ENCODE measurements at places on chromosomes 2 and 18.

GRCh38 chr2:133255360-133255759, 312.9 kb downstream of the NCKAP5 start:
- DNase-seq = no peak

DNA sequence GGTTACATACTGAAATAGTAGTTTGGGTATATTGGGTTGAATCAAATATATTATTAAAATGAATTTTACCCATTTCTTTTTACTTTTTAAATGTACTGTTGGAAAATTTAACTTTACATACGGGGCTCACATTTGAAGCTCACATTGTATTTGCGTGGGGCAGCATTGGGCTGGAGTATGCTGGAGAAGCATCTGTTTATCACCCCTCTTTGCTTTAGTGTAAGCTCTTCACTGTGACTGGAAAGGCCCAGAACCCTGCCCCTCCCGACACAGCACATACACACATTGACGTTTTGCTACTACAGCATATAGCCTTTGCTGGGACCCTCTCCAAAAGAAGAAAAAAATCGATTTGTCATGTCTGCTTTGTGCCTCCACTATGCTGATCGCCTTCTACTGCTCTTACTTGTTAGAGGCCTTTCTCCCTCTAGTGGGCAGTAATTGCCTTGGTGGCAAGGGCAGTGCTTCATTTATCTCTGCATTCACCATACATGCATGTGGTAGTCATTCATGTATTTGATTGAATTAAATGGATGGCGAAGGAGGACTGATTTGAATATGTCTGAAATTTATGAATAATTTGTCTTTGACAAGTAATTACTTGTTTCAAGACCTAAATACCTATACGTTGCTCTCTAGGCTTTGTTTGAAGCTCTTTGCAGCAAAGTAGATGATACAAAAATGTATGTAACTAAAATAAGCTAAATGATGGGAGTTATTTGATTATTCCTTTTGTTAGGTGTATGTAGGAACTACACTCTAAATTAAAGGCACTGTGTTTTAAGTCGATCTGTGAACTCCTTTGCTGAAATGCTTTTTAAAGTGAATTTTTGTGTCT, 37.4 kb downstream of the VAPA start:
- no peak for DNase-seq

DNA sequence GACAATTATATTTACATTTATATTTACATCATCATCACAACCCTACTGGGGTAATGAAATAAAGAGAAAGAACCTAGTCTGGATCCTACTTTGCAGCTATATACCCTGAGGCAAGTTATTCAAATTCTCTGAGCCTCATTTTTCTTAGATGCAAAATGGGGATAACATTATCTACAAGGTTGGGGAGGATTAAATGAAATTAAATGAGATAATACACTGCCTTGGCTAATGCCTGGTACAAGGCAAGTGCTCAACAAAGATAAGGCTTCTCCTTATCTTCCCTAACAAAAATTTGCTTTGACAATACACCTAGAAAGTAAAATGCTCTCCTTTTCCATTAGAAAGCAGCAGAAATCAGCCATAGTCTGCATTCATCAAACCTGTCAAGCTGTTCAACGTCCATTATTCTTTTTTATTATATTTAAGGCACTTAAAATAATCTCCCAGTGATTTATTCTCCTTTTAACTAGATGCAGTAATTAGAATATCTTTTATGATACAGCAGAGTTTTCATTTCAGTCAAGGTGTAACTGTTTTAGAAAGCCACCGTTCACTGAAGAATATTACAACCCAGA, 44.8 kb downstream of the TCF4 start:
- no peak for DNase-seq

DNA sequence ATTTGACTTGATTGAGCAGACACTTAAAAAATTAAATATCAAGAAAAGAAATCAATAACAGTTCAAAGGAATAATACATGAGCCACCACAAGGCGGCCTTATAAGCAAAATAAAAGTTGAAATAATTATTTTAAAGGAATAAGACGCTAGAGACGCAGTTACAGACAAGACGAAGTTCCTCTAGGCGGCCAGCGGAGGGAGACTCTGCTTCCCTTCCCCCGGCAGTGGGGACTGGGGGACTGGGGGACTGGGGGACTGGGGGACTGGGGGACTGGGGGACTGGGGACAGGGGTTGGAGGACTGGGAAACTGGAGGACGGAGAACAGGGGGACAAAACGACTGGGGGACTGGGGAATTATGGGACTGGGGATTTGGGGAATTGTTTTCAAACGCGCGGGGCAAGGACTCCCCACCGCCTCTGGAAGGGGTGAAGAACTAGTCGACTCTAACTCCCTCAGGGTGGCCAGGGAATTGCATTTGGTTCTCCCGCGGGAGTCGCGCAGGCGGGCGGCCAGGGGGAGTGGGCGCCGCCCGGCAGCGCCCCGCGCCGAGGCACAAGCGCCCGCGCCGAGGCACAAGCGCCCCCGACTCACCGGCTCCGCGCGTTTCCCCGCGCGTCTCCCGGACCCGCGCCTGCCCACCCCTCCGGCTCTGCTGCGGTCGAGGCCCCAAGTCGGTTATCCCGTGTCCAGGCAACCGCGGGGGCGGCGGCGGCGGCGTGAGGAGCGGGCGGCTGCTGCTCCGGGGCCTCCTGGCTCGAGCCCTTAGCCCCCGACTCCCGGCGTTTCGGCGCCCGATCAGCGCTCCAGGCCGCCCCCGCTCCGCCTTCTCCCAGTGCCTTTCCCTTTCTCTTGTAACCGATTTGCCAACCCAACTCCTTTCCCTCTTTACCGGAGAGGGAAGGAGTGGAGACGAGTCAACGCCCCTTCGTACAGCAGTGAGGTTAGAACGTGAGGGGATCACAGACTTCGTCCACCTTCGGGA, at the start of gene CCDC178:
Gene CCDC178, minus strand, starts transcription at position 662 of the 984 bp plus-strand sequence. CDS start 28,633 bp downstream, outside the sequence.
- no peak for DNase-seq

GRCh38 chr2:47725808-47726207, 57.1 kb upstream of the MSH6 start:
- DNase-seq = no peak

- DNase-seq = no peak
These were observed 45.4 kb upstream of the RND3 start for GRCh38 chr2:150532879-150533278.

GRCh38 chr2:109526442-109526970, 87.3 kb downstream of the SEPTIN10 start:
- no peak for DNase-seq

DNA sequence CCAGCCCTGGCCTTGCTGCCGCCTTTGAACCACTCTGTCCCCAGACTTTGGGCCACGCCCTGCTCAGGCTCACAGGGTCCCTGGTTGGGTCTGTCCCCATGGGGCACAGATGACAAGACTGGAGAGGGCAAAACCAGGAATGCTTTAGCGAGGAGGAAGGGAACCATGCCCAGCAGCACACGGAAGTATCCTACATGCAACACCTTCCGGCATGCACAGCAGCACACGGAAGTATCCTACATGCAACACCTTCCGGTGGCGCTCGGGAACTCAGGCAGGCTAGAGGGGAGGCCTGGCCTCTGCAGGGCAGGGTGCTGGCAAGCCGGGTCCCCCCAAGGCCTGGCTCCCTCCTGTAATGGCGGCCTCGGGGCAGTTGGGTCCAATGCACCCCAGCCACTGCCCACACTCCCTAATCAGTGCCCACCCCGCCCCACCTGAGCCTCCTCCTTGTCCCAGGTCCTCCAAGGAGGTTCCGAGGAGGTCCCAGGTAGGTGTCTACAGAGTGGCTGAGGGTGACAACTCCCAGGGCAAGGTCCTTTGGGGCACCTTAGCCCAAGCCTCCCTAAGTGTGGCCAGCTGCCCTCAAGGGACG, 33.6 kb upstream of the SNED1 start:
- no peak for DNase-seq

- no peak for DNase-seq
These were observed 868 bp downstream of the HSBP1L1 start for GRCh38 chr18:79965119-79965902.

DNA sequence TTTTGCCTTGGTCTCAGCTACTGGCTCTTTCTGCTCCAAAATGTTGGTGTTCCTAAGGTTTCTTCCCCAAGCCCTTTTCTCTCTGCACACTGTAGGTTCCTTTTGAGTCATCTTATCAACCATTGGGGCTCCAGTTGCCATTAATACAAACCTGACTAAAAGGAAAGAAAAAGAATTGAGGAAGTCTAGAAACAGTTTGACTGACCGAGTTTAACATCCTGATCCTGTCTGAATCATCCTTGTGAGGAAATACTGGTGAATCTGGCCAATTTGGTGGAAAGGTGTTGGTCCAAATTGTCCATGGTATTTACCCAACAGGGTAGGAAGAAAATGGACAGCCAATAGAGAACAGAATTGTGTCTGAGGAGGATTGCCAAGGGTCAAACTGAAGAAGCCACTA, 38.3 kb downstream of the CRYGD start:
- DNase-seq = no peak

GRCh38 chr2:239370403-239370802, 30.4 kb downstream of the HDAC4 start:
- no peak for DNase-seq

- DNase-seq = no peak
These were observed 2041.4 kb upstream of the CELF4 start for GRCh38 chr18:39607034-39607433.

DNA sequence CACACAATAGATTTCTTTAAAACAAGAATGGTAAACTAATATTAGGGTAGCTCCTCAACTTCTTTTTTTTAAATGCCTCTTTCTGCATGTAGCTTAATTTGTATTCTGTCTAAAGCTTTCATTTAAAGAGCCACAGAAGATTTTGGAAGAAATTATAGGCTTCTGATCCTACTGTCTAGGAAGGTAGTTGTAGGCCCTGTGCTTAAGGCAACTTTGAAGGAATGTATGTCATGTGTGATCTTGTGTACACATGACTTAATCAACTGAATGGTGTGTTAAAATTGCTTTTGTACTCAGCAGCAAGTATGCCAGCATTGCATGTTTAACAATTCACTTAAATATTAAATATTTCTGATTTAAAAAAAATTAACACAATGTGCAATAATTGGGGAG, 51.5 kb upstream of the LYPD6 start:
- no peak for DNase-seq

DNA sequence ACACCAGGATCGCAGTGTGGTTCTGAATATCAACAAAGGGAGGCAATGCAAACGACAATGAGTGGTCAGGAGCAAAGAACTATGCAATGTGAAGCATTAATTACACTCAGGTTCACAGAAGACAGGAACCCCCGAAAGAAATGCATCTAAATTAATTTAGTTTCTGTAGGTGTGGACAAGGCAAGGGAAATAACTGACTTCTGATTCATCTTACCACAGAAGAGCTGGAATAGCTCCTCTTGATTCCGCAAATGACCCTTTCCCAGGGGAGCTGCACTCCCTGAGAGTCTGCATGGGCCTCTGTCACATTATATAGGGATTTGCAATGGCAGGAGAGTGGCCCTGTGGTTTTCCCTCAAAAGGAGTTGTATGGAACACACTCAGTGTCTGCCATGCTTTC, 263.9 kb upstream of the APCDD1 start:
- no peak for DNase-seq

GRCh38 chr2:154713675-154714074, 15.2 kb downstream of the KCNJ3 start:
- no peak for DNase-seq

- no peak for DNase-seq
These were observed 1027.7 kb downstream of the TMEM182 start for GRCh38 chr2:103789381-103790095.

GRCh38 chr18:2482706-2483475, 88.4 kb downstream of the METTL4 start:
- DNase-seq = no peak

DNA sequence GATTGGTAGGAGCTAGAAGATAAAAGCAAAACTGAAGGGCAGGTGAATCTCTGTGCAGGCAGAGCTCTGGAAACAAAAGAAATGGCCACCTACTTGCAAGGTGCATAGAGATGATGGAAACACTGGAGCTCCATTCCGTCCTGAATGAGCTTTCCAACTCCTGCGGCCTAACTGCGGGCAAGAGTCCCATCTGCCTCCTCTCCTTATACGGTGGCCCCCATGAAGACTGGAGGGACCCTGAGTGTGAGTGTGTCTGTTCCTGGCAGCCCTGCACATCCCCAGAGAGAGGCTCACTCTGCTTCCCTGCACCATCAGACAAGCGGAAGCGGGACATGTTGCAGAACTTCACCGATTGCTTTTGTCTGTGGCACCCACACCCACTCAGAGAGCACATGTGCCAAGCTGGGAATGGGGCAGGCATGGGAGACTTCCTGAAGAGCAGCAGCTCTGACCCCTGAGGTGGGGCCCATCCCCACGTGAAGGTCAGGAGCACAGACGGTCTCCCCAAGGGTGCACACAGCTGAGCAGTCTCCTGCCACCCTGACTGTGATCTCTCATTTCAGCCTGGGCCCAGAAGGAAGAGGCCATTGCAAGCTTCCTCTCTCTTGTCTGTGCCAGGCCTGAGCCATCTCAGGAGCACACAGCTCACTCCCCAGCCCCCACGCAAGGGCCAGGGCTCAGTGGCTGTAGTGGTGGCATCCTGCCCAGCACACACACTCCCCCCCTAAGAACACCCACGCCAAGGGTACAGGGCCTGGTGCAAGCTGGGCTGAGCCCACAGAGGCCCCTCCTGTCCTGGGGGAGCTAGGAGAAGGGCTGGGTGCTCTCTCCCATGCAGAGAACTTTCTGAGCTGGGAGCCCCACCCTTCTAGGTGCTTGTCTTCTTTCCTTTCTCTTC, 75.3 kb downstream of the STPG4 start:
- DNase-seq = no peak

DNA sequence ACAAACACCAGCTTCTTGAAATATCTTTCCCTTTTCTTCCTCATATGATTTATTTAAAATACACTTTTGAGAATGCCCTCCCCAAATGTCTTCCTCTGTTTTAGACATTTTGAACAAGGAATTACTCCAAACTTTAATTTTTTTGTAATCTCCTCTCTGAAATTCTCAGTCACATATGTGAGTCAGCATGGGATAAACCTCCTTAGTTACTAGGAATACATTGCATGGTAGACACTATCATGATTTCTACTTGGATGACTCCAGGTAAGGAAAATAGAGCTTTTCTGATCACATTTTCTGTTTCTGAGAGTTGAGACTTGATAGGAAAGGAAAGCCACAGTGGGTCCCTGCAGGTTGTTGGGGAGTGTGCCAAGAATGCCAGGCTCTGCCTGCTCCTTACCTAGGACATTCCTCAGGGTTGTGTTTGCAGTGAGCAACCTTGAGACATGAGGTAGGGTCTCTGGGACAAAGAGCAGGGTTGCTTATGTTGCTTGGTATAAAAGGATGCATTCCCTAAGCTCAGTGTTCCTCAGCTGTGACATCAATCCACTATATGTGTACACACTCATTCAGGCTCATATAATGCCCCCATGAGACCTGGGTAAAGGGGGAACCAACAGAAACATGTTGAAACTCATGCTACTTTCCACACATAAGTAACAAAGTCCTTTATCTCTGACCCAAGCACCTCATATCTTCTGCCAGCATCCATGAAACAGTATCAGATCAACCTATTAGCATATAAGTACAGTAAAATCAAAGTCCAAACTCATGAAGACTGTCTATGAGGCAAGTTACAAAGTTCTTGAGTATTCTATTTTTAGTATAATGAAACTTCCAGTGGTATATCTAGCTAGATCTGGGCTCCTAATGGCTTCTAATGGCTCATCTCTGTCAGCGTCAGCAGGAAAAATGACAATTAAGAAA, 112.8 kb upstream of the SCN1A start:
- DNase-seq = no peak

GRCh38 chr18:39749154-39749553, 2183.6 kb upstream of the CELF4 start:
- DNase-seq = no peak

GRCh38 chr2:129777146-129777545, 202.3 kb upstream of the RAB6C start:
- no peak for DNase-seq

Data from stimulated activated CD4-positive, alpha-beta T cell treated with anti-CD3 and anti-CD28 coated beads, Interleukin-12 subunit alpha, Interleukin-12 subunit beta, amount 100 ng/mL, for 48 hours (primary cell).